CD4-positive, alpha-beta T cell treated with Interleukin-15 for 1 hour (primary cell): ENCODE measurements at places on chromosomes 7 and 10.
A peak's percentile ranks its signal among the peaks of the same experiment; 100 is the strongest.

DNA sequence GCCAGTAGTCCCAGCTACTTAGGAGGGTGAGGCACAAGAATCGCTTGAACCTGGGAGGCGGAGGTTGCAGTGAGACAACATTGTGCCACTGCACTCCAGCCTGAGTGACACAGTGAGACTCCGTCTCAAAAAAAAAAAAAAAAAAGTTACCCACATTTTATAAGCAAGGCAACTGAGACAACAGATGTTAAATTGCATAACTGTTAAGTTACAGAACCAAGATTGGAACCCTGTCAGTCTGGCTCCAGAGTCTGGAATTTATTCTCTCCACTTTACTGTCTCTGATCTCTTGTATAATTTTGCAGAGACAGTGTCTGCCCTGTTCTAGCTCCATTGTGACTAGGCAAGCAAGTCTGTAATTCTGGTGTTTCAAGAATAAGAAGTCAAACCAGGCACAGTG is 6.2 kb upstream of the ITGB1 start:
- no peak for DNase-seq

GRCh38 chr10:118241229-118242137 is 100.6 kb downstream of the FAM204A start:
- DNase-seq: peak; percentile 49

GRCh38 chr7:30445770-30446169 is 32.8 kb downstream of the NOD1 start:
- DNase-seq: peak; percentile 83

- no peak for DNase-seq
These were observed at the start of gene CTTNBP2 for GRCh38 chr7:117873310-117874190. Gene CTTNBP2 (minus strand): TSS chr7:117873441. CDS start chr7:117873415, 26 bp downstream.

DNA sequence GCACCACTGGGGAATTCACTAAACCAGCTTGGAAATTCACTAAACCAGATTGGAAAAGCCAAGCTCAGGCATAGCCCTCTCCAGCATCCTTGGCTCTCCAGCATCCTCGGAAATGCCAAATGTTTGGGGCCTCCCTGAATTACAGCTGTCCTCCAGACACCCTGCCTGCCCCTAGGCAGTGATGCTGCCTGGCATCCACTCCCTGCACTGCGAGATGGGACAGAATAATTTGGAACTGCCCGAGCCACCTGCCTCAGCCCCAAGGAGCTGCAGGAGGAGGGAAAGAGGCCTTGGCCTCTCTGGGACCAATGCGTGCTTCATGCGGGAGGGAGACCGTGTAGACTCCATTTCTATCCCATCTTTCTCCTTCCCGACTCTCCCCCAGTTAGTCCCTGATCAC is 64.3 kb downstream of the INSIG1 start:
- DNase-seq: no peak

DNA sequence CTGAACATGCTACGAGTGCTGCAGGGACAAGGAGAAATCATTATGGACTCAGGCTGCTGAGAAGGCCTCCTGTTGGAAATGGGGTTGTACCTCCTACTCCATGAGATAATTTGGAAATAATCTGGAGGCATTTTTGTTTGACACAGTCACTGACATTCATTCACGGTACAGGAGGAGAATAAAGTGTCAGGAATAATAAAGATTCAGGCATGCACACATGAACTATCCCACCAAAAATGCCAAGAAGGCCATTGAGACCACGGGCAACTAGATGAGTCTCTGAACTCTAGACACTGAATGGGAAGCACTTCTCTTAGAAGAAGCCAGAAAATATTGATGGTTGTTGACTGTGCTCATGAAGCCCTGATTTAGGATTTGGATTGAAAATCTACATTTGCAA is 220.9 kb upstream of the HABP2 start:
- no peak for DNase-seq

- DNase-seq: no peak
These were observed 100.6 kb downstream of the OAT start for GRCh38 chr10:124318076-124318475.

- no peak for DNase-seq
These were observed 2.0 kb downstream of the NRP1 start for GRCh38 chr10:33332183-33333065.

GRCh38 chr10:93315246-93315645 is 166.9 kb downstream of the MYOF start:
- no peak for DNase-seq

DNA sequence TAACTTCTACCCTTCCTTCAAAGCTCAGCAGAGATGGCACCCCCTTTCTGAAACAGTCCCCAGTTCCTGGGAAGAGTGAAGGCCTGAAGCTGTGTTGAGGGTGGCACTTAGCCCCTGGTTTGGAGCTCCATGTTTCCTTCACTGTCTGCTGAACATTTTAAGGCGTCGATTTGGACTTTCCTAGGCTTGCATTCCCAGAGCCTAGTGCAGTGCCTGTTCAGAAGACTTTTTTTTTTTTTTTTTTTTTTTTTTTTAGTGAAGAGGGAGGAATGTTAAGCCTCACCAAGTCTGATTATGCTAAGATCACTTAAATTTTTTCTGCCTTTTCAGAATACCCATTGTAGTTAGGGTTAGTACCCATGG is 97.0 kb downstream of the PFKFB3 start:
- no peak for DNase-seq

GRCh38 chr10:94361171-94361794 is 1.5 kb downstream of the NOC3L start:
- no peak for DNase-seq

DNA sequence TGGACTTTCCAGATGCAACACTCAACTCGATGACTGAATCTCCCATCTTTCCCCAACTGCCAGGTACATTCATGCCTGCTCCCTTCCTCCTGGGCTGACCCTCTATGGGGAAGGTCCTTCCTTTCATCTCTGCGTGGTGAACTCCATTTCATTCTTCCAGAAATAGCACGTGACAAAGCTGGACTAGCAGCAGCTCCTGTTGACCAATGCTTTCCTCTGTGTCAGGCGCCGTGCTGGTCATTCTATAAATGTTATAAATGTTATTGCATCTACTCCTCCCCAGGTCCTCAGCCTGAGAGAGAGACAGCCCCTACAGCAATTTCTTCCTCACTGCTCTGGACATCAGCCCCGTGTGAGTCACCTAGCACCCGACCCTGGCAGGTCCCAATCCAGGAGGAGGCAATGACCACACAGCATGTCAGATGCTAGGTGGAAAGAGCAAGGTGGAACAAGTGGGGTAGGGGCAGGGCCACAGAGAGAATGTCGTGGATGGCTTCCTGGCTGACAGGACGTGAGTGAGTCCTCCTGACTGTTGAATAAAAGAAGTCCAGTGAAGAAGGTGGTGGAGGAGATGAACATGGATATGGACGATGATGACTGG is 178.1 kb downstream of the ADAM12 start:
- no peak for DNase-seq

DNA sequence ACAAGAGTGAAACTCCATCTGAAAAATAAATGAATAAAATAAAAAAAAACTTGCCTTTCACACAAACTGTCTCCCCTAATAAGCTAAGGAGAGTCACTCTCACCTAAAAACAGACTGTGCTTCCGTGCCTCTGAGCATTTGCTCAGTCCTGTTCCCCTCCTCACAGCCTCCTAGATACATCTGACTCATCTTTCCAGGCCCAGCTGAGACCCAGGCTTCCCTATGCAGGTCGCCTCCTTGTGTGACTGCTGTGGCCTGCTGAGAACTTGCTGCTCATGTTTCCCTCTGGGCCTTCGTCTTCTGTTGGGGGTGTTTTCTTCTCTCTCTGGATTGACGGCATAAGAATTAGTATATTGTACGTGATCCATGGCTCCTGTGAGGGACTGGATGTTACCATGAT is 777.7 kb downstream of the LRMDA start:
- DNase-seq: no peak

GRCh38 chr7:131074043-131074442 is 253.6 kb upstream of the MKLN1 start:
- DNase-seq: no peak

DNA sequence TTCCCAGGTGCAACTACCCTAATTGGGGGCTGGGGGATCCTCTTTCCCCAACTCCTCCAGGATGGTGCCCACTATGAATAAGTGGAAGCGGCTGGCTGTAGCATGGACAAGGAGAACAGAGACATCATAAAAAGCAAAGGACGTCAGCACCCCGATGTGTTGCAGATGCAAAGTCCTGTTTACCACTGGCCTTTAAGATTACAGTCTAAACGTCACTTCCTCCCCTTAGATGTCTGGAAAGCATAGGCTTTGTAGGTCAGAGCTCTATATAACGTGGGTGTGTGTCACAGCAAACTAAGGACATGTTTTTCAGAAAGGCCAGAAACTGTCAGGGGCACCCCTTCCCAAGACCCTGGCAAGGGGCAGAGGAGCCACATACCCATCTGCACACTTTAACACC is 7.9 kb downstream of the COBL start:
- DNase-seq: no peak

- no peak for DNase-seq
These were observed 9.0 kb downstream of the ETV1 start for GRCh38 chr7:13980474-13980873.

DNA sequence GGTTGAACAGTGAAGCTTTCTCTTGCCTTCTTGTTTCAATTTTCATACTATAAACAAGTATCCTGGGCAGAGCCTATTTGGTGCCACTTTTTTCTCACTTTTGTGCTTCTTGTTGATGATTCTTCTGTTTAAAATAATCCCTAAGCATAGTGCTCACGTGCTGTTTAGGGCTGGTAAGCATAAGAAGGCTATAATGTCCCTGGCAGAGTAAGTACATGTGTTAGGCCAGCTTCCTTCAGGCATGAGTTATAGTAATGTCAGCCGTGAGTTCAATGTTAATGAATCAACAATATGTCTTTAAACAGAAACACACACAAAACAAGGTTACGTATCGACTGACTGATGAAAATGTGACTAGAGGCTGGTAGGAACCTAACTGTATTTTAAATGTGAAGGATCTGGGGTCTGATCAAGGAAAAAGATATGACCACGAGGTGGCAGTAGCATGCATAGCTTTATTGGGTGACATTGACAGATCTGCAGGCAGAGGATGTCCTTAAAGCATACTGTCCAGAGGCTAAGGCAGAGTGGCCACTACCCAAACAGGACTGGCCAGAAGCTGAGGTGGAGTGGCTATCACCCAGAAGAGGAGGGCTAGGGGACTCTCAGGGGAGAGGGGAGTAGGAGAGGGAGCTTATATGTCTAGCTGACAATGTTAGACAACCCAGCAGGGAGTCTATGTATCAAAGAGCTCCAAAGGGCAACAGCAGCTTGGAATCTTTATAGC is 113.7 kb downstream of the BRAF start:
- peak; percentile 46 for DNase-seq

DNA sequence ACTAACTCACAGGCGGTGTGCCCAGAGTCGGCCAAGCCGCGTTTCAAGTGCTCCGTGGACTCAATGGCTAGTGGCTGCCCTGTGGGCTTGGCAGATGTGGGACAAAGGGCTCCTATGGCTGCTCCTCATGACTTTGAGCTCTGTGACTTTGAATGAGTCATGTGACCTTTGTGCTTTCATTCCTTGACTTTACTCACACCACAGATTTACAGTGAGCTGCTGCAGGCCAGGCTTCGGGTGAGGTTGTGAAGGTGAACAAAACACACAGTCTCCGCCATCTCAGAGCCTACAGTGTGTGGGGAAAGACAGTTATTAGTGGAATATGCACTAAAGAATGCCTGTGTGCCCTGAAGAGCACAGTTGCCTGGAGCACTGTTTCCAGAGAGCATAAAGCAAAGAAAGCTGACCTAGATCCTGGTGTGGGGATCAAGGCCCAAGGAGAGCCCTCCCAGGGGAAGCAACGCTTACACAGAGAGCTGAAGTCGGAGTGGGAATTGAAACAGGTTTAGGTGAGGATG is 29.7 kb upstream of the PLEKHA1 start:
- DNase-seq: no peak

DNA sequence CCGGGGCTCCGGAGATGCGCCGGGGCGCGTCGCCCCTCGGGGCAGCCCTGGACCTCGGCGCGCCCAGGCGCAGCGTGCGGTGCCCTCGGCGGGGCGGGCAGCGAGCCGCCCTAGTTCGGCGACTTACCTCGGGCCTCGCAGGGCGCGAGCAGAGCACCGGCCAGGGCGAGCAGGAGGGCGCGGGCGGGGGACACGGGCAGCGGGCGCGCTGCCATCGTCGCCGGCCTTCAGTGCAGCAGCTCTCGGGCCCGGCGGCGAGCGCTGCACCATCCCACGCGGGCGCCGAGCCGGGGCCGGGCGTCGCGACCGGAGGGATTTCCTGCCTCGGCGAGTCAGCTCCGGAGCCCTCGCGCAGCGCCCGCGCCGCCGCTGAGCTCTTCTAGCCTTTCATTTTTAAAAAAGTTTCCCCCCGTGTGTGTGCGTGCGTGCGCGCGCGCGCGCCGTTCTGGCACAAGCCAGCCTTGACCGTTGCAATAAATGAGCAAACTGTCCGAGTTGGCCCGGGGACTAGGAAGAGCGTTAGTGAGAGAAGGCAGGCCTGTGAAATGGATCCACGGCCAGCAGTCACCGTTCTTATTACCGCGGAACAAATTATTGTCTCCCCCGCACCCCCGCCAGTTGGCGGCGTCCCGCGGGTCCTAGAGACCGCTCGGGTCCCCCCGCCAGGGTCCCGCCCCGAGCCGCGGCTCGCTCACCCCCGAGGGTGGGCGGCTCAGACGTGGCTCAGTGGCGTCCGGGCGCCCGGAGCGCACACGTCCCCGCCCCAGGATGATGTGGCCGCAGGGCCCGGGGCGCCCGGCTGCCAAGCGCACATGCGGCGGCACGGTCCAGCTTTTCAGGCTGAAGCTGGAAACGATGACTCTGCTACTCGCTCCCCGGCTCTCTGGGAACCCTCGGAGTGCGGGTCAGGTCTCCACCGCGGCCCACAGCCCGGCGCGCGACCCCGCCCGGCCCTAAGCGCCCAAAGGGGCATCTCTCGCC is at the start of gene ADAM12:
TSS of gene ADAM12 (minus strand) at position 547 of the 981 bp plus-strand sequence. CDS start at position 215, 332 bp downstream.
- no peak for DNase-seq

DNA sequence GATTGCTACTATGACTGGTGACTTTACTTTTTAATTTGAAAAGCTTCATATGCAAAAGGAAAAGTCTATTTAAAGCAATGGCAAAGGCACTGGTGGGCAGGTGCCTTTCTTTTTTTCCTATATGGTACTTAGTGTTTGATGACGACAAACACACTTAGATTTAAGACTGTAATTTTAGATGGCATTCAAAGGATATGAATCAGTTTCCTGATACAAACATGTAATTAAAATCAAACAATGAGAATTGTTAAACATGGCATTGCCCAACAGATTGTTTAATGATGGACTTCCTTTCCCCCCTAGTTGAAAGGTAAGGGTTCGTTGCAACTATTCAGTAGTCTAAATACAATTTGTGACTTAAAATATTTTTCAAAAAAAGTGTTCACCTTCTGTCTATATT is 106.5 kb upstream of the SEMA3C start:
- no peak for DNase-seq

- DNase-seq: peak; percentile 82
These were observed 656 bp upstream of the CNNM2 start for GRCh38 chr10:102917314-102917961.

- no peak for DNase-seq
These were observed 112.6 kb downstream of the SH3PXD2A start for GRCh38 chr10:103742824-103743223.

- no peak for DNase-seq
These were observed 7.2 kb upstream of the C1GALT1 start for GRCh38 chr7:7175075-7175695.

- no peak for DNase-seq
These were observed 71.3 kb downstream of the PFKFB3 start for GRCh38 chr10:6274040-6274439.

- no peak for DNase-seq
These were observed 33.9 kb upstream of the ORC5 start for GRCh38 chr7:104241538-104242209.

- DNase-seq: peak; percentile 21
These were observed 24.6 kb upstream of the MKLN1 start for GRCh38 chr7:131302876-131303707.

- no peak for DNase-seq
These were observed 4.4 kb downstream of the BICC1 start for GRCh38 chr10:58517081-58517480.

GRCh38 chr7:91398341-91398740 is 134.1 kb downstream of the FZD1 start:
- DNase-seq: no peak
